Jurkat, Clone E6-1 (cell line): ENCODE measurements at places on chromosomes 7 and 10.

DNA sequence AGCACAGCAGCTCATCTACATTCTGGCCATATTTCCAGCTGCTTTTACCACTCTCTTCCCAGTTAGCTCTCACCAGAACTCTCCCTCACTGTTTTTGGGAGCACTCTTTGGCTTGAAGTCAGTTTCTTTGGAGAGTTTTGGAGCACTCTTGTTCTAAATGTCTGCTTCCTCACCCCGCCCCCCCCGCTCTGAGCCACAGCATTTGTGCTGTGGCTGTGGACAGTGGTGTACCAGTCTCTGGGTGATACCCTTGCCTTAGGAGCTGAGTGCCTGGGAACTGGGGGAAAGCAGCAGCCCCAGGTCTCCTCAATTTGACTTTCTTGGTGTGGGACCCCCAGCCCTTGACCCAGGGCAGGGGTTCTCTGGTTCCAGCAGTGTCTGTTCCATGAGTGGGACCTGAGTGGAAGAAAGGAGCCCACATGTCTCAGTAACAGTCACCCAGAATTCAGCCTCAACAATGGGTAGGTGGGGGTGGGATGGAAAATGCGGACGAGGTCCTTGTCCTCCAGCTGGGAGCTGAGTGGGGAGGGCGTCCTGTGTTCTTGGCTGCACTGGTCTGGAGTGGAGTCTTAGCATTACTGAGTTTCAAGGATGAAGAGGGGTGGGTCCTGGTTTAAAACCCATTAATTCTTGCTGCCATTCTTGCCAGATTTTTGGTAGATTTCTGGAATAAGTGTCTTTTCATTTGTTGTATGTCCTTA lies 18.0 kb downstream of the RBM33 start:
- no peak for DNase-seq

DNA sequence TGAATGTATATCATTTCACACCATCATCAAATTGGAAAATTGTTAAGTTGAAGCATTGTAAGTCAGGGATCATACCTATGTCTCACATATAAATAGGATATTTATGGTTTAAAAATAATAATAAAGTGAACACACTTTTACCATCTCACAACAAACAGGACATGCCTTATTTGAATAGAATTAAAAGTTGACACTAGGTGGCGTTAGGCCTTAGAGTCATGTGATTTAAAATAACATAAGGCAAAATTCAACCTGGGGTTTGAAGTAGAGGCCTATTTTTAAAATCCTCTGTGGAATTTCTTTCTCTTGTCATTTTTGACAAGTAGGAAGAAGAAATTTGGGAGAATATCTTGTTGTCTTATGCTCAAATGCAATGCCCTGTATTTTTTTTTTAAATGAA lies 184.7 kb upstream of the PCDH15 start:
- DNase-seq = peak; percentile 32

DNA sequence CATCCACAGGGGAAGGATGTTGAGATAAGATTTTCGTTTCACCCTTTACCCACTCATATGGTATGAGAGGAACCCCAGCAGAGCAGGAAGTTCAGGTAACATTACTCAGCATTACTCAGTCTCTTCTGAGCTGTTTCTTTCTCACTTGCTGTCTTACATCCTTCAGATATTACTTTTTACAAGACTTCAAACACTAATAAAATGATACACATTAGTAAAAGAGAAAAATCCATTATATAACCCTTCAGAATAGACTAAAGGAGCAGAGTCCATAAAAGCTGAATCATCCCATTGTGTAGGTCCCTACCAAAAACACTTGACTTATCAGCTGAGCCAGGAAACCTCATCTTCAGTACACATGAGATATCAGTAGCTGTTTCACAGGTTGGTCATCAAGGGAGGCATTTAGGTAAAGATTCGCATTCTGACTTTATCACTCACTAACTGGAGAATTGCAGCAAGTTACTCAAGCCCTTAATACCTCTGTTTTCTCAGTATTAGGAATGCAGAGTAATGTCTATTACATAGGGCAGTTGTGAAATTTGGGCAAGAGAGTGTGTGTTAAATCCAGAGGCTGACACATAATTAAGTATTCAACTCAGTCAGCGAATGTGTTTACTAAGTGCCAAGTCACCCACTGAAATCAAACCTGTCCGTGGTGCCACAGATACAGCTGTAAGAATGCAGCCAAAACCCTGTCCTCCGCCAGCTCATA lies 44.7 kb downstream of the KLF6 start:
- DNase-seq = no peak

DNA sequence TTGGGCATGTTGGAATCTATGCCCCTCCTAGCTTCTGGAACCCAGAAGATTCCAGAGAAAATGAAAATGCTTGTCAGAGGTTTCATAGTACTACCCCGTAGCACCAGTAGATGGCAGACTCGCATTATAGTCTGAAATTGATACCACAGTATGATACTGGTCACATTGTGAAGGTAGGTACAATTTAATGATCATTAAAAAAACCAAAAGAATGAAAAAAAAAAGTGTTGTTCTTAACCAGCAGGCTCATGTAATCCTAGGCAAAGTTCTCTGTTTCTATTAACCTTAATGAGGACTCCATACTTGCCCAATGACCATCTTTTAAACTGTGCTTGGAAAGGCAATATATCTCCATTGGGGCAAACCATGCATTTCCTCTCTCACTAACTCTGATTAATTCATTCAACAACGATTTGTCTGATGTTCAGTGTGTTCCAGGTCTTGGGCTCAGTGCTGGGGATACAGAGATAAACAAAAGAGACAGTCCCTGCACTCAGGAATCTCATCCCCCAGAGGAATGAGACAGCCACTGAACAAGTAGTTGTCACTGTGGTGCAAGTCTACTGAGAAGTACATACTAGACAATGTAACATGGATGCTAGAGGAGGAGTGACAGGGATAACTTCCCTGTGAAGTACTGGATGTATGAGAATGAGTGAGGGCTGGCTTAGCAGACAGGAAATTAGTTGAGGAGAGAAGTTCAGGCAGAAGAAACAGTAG lies 223.5 kb upstream of the PHYHIPL start:
- peak; percentile 16 for DNase-seq

GRCh38 chr7:107971613-107972012 lies 31.3 kb downstream of the LAMB1 start:
- DNase-seq = no peak

- no peak for DNase-seq
Observed at GRCh38 chr10:91163869-91164474, 56.5 kb upstream of the PCGF5 start.

DNA sequence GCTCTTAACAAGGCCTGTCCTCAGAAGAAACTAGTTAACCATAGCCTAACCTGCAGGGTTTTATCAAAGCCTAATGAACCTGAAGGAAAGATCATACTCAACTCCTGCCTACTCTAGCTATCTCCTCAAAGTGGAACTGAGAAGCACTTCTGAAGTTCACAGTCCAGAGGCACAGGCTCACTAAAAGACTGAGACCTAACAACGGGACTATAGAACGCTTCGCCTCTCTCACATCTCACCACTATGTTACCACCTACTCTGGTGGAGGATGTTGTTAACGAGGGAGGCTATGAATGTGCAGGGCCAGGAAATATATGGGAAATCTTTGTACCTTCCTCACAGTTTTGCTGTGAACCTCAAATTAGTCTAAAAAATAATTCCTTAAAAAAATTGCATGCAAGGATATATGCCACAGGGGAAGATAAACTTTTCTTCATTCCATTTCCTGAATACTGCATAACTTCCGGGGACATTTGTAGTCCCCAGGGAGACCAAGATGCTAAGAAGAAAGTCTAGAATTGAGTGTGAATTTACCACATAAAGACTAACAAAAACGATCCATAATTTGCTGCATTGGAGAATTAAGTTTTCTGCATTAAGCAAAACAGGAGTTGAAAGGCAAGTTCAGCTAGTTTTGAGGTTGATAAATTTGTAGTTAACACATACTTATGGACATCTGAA lies 21.6 kb downstream of the LIPJ start:
- DNase-seq = no peak

DNA sequence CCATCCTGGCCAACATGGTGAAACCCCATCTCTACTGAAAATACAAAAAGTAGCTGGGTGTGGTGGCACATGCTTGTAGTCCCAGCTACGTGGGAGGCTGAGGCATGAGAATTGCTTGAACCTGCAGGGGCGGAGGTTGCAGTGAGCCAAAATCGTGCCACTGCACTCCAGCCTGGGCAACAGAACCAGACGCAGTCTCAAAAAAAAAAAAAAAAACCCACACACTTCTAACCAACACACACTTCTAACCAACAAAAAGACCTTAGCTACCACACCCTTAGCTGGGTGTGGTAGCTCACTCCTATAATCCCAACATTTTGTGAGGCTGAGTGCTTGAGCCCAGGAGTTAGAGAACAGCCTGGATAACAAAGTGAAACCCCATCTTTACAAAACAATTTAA lies 33.9 kb upstream of the SPOCK2 start:
- no peak for DNase-seq

GRCh38 chr7:8841171-8841570 lies 407.8 kb downstream of the NXPH1 start:
- DNase-seq = no peak

DNA sequence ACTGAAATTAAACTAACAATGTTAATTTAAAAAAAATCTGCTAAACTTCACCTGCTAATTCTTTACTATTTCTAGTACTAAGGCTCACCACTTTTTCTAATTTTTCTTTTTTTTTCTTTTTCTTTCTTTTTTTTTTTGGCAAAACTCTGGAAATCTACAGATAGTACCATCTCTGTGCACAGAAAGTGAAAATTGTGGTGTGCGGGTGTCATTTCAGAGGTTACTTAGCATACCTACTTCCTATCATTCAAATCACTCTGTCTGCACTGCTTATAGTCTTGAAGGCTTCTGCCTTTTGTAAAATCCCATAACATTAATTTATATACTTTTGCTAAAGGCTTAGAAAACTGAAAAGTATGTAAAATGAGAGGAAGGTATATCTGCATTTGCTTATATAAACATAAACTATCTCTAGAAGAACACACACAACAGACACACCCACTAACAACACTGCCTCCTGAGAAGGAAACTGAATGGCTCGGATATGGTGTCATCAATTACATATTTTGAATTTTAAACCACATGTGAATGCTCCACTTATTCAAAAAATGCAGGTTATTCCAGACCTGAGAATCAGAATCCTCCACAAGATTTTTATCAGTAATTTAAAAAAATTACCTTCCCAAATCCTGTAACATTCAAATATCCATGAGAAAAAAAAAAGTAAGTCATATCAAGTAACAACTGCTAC lies 229.5 kb downstream of the PARD3 start:
- no peak for DNase-seq

DNA sequence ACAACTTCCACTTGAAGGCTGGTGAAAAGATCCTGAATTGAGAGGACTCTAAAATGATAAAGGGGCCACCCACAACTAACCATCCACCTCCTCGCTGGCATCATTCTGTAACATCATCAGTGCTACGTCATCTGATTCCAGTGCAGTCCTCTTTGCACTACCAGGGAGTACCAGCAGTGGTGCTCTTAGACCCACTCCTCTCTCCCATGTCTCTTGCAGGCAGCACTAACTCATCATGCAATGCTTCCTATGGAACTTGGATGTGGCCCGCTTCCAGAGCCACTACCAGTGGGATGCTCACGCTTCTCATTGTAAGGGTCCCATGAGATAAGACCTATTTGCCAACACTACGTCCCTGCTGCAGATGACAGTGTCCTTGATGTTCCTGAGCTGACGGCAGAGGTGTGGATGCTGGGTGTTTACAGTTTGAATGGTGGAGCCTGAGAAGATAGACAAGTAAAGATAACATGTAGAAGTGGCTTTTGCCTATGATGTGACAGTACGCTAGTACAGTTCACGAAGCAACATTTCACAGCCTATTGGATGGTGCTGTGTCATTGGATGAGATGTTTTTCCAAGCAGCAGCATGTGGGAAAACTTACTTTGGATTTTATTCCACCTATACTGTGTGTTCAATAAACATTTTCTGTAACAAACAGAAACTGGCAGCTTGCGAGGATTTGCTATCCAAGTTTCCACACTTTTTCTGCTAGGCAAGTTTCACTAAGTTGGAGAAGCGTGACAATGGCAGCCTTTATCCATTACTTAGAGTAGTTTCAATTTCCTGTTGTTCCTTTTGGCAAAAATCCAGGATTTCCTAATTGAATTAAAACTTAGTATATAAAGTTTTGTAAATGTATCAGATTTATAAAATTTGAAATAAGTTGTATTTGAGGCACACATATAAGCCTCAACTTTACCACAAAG lies 35.8 kb upstream of the COBL start:
- no peak for DNase-seq

DNA sequence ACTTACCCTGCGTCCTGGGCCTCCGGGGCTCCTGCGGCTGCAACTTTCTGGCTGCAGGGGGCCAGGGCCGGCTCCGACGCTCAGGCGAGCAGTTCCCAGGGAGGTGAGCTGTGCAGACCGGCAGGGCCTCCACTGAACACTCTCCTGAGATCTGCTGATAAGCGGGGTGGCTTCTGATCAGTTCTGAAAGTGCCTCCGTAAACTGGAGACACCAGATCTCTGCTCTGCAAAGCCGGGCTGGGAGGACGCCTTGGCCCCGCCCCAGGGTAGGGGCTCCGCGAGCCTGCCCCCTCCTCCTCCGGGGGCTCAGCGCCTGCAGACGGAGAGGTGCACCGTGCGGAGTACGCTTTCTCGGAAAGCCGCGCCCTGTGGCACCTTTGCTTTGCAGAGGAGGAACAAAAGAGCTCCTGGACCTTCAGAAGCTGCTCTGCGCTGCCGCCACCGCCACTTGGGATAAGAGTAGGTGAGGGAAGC lies 141.3 kb upstream of the VKORC1L1 start:
- DNase-seq = no peak

DNA sequence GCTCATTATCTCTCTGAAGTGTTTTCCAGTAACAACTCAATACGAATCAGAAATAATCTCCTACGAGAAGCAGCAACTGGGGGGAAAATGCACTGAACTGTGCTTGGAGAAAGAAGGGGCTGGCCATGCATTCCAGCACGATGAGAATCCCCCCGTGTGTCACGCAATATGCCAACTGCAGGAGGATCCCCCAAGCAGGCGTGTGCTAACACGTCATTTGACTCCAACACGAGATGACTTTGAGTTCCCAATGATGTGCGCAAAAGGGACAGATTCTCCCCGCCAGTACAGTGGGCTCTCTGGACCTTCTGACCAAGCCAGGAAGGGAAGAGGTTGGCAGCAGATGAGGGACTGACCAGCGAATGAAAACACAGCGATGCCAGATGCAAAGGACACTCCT lies 105.5 kb downstream of the KCNMA1 start:
- no peak for DNase-seq

DNA sequence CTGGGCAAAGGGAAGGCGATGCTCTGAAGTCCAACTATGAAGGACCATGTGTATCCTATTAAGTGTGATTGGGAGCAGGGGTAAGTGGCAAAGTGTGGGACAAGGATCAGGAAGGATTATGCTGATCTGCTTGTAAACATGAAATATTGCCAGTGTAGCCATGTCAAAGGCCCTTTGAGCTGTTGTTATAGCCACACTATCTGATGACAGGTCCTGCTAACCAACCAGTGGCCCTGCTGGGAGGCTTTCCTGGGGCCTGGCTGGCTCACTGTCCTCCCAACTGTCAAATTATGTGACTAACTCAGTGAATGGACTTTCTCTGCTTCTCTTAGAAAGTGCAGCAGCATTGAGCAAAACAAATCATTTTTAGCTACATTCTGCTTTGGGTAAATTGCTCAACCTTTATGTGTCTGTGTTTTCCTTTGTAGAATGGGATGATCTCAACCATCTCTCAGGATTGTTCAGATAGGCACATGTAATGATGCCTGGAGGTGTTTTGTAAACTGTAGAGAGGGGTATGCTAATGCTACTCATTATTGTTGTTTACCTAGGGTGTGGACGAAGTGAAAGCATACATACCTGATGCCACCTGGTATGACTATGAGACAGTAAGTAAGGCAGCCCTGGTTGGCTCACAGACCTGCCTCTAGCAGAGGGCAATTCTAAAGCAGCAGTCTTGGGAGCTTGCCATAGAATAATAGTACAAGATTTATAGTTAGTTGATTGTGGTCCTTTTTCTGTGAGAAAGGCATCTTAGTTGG lies 47.4 kb downstream of the MGAM2 start:
- no peak for DNase-seq
